ENCODE measurements at places on chromosomes 2 and 18.

DNA sequence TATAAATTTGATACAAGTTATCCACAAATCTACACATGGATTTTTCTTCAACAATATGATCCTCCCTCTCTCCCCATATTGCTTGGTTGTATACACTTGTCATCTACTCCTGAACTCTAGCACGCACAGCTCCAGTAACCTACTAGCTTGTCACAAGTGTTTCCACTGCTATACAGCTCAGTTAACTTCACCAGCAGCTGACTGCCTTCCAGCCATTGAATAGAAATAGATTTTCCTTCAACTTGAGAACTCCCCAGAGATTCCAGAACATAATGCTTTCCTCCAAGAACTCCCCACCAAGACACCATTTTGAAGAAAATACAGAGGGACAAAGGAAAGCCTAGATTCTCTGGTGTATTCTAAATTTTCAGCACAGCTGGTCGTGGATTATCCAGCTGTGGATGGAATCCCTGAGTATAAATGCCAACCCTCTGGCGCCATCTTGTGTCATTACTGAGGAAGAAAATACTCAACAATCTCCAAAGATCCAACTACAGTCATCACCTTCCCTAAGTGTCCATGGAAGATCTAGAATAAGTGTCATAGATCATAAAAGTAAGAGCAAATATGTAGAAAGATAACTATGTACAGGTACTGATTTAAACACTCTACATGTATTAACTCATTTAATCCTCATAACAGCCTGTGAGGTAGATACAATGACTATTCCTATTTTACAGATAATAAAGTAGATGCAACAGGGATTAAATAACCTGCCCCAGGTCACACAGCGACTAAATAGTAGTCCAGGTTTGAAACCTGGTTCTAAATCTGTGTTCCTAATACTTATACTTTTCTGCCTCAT is 156.7 kb downstream of the ARHGAP28 start:
- no peak for DNase-seq

GRCh38 chr2:31028417-31028816 is 109.8 kb downstream of the GALNT14 start:
- DNase-seq = no peak

- no peak for DNase-seq
These were observed 42.7 kb upstream of the ACTR3 start for GRCh38 chr2:113847144-113847543.

DNA sequence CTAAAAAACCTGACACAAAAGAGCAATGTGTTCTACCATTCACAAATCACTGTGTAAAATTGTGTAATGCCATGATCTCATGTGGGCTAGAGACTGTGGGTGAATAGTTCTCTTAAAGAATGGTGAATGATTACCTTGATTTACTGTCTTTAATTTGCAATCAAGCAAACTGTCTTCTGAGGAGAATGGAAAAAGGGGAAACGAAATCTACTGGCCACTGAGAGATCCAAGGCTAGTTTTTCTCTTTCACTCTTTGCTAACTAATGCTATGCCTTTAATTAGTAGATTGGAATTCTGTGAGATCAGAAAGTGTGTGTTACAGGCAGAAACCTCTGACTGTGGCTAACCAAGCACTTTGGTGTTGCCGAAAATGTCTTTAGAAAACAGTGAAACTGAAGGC is 422.7 kb downstream of the TGIF1 start:
- no peak for DNase-seq

GRCh38 chr2:46803547-46803878 is 112.1 kb downstream of the MCFD2 start:
- no peak for DNase-seq

GRCh38 chr2:195368249-195369217 is 288.5 kb upstream of the SLC39A10 start:
- no peak for DNase-seq

DNA sequence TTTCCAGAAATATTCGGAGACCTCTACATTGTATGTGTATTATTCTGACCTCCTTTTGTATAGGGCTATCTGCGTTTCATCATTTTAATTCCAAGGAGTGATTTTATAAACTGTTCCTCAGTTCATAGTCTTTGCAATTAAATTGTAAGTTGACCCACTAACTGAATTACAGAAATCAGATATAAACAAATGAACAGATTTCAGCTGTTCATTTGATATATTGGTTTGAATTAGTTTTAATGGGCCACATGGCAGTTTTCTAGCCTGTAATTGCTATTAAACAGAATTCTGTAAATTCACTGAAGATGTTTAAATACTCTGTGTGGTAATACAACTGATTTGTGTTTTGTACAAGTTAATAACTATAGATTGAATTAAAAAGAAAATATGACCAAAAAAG is 346.4 kb upstream of the VWC2L start:
- DNase-seq = no peak

DNA sequence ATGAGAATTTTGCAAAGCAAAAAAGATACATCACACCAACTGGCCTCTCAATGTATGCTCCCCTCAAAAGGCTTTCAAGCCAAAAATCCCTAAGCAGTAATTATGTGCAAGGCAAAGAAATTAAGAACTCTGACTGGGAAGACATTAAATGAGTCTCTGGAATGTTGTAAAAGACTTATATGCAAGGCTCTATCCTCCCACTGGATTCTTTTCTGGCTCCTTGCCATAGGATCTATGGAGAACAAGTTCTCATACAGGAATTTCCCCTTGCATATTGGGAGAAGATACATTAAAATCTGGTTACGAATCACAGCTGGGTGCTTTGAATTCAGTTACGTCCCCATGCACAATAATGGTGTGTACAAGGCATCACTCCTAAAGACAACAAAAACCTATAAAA is 73.4 kb upstream of the ATL2 start:
- no peak for DNase-seq

DNA sequence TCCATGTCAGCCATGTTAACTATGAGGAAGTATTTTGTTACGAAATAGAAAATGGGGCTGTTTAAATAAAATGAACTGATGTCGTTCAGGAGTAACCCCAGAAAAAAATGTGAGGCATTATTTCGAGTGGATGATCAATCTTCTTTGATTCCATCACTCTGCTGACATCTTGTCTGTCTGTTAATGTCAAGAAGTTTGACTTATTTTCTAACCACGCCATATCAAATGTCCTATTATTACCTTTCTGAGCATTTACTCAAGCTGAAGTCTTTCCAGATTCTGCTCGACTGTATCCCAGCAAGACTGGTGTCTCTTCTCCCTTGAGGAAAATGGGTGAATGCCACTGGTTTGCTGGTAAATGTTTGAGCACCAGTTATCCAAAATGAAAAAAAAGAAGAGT is 672.9 kb upstream of the SOX11 start:
- no peak for DNase-seq

DNA sequence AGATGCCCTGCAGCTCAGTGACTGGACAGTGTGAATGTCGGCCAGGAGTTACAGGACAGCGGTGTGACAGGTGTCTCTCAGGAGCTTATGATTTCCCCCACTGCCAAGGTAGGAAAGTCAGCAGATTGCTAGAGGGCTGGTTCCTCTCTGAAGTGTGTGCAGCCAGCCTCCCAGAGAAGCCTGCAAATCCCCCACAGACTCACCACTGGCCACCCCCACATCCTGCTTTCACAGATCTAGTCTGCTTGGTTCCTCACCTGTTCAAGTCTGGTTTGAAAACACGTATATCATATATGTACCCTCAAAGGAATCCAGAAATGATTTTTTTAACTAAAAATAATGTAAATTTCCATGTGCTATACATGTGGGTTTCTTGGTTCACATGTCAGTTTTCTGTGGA is 121.1 kb downstream of the LAMA3 start:
- no peak for DNase-seq

DNA sequence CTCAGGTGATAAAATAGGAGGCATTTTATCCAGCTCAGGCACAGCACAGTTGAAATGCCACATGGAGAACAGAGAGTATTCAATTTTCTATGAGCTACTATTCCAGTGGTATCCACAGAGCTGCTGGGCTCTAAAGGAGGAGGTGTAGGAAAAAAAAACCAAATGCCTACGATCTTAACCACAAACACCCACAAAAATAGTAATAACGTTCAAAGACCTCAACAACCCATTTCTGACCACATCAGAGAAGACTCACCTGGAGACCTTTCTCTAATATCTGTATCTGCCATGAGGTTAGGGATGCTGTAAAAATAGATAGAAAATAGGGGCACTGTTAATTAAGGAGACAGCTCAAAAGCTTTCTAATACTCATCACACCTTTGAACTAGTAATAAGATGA is 294.6 kb upstream of the PARD3B start:
- no peak for DNase-seq

DNA sequence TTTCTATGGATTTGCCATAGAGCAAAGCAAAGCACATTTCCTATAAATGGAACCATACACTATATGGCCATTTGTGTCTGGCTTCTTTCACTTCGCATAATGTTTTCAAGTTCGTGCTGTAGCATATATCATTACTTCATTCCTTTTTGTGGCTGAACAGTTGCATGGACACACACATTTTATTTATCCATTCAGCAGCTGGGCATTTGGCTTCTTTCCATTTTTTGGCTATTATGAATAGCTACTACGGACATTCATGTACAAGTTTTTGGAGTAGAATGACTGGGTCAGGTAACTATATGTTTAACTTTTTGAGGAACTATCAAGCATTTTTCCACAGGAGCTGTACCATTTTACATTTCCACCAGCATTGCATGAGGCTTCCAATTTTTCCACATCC is 10.7 kb upstream of the SELENOI start:
- DNase-seq = no peak

DNA sequence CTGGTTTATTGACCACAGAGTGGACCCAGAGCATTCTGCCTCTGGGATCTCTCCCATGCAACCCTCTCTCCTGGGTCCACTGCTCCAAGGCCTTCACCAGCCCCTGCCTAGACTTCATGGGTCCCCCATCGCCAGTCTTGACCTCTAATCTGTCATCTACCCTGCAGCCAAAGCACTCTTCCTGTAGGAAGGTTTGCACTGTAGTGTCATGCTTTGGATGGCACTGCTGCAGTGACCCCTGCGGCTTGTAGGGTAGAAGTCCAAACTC is 41.7 kb downstream of the MYO7B start:
- DNase-seq = no peak

DNA sequence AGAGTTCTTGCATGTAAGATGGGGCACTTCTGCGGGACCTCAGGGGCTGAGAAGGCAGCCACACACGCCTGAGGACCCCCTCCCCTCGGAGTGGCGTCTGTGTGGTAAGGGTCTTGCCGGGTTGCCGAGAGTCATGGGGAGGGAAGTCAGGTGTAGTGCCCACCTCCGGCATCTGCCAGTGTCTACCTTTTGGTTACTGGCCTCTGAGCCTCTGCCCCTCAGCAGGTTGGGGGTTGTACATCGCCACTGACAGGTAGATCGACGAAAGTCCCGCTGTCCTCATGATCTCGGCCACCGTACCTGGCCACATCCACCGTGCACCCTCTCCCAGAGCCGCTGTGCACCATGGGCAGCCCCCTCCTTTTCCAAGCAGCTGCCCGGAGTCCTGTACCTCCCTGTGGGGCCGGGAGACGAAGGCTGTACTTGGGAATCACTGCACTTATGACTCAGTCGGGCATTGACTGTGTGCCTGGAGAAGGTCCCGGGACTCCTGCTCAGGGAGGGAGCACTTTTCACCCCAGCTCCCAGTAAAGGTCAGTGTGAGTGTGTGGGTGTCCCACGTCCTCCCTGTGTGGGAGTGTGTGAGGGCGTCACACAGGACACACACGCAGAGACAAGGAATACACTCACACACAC is 332.4 kb upstream of the MYT1L start:
- peak; percentile 77 for DNase-seq

- DNase-seq = no peak
These were observed 147.6 kb downstream of the CDC42EP3 start for GRCh38 chr2:37523814-37524362.

DNA sequence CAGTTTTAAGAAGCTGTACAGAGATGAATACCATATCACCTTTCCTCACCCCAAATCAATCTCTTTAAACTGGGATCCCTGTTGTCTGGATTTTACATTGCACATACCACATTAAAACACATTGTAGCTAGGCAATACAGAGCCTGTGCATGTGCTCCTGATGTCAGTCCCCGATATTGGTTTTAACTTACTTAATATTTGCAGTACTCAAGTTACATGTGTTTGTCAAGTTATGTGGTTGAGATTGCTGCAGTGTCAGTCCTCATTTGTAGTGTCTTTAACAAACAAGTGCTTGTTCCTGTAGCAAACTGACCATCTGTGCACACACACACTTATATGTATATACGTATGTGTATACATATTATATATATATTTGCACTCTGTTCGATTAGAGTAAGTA is 10.4 kb upstream of the UBE2E3 start:
- DNase-seq = no peak

- peak; percentile 84 for DNase-seq
These were observed 8.7 kb downstream of the TMEM198 start for GRCh38 chr2:219552382-219553167.

- no peak for DNase-seq
These were observed 10.8 kb upstream of the CRACDL start for GRCh38 chr2:98946855-98947254.

DNA sequence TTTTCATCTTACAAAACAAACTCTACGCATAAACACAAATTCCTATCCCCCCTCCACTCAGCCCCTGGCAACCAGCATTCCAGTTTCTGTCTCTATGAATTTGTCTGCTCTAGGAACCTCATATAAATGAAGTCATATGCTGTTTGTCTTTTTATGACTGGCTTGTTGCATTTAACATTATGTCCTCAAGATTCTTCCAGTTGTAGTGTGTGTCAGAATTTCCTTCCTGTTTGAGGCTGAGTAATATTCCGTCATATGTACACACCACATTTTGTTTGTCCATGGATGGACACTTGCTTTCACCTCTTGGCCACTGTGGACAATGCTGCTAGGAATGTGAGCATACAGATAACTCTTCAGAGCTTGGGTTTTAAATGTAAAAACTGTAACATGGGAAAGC is 272.1 kb downstream of the GBX2 start:
- no peak for DNase-seq

DNA sequence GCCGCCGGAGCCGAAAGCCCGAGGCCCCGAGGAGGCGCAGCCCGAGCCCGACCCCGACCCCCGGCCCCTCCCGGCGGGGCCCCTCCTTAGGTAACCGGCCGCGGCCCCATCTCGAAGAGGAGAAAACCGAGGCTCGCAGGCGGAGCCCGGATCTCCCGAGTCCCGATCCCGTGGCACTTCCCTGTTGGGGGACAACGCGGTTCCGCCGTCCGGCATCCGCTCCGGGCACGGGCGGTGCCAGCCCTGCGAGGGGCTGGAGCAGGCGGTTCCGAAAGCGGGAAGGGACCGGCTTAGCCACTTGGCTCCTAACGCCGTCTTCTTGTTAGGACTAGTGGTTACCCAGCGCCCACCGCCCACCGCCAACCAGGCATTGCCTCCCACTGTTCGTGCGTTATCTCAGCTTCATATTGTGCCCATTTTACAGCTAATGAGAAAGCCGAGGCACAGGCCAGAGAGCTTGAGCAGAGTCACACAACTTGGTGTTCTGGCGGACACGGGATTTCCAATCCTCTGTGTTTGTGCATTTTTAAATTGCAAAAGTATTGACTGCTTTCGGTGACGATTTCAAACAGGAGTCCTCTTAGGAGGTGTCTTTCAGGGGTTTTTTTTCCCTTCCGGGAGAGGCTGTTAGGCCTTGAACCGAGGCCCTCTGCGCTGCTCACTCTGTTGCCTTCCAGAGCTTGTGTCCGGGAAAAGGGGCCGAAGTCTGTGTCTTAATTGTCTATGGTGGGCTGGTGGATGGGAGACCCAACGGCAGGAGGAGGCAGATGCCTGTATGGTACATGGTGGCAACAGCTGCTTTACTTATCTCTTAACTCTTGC is 562 bp downstream of the CENPA start:
- DNase-seq = no peak
